Aortic smooth muscle cell (primary cell): ENCODE measurements at places on chromosomes 5 and 9. TPM values are rescaled to one million over a fixed set of nuclear protein-coding genes. Genes with fewer than 3 reads are reported as not detected.

Gene NR5A1
- not detected in 2 replicates for total RNA-seq

Gene ZNF618
- total RNA-seq = 11.6 and 14.4 TPM in 2 replicates

Gene COL5A1
- 74.9 and 124 TPM in 2 replicates for total RNA-seq

Gene LCN1
- not detected in 2 replicates for total RNA-seq

Gene TMEM252
- not detected in 2 replicates for total RNA-seq

Gene ROR2
- total RNA-seq = 0.13 and 0.62 TPM in 2 replicates
